ENCODE measurements at places on chromosomes 12 and 14.
A peak's percentile ranks its signal among the peaks of the same experiment; 100 is the strongest.

- DNase-seq: peak; percentile 66
Observed at GRCh38 chr14:90871605-90872233, 55.5 kb upstream of the TTC7B start.

- no peak for DNase-seq
Observed at GRCh38 chr14:106491851-106492250, 965.5 kb downstream of the TMEM121 start.

DNA sequence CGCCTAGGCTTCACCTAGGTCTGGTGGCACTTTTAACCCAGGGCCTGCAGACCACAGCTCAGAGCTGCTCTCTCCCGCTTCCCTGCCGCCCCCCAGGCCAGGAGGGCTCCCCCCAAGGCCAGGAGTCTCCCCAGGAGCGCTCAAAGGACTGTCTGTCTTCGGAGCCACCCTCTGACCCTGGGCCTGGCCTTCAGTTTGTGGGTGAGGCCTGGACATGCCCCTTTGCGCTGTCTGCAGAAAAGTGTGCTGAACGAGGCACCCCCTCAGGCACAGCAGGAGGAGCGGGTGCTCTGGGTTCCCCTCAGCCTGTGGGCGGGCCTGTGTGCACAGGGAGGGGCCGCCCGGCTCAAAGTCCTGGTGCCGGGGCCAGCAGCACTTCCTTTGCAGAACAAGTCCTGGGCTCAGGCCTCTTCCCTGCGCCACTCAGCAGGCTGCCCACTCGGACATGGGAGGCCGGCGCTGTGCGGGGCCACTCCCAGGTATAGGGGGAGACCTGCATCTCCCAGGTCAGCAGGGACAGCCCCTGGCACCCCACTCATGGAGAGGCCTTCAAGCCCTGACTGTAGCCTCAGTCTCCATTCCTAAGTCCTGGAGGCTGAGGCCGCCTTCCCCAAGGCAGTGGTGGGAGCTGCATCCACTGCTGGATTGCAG is 14.3 kb downstream of the DEGS2 start:
- no peak for DNase-seq

DNA sequence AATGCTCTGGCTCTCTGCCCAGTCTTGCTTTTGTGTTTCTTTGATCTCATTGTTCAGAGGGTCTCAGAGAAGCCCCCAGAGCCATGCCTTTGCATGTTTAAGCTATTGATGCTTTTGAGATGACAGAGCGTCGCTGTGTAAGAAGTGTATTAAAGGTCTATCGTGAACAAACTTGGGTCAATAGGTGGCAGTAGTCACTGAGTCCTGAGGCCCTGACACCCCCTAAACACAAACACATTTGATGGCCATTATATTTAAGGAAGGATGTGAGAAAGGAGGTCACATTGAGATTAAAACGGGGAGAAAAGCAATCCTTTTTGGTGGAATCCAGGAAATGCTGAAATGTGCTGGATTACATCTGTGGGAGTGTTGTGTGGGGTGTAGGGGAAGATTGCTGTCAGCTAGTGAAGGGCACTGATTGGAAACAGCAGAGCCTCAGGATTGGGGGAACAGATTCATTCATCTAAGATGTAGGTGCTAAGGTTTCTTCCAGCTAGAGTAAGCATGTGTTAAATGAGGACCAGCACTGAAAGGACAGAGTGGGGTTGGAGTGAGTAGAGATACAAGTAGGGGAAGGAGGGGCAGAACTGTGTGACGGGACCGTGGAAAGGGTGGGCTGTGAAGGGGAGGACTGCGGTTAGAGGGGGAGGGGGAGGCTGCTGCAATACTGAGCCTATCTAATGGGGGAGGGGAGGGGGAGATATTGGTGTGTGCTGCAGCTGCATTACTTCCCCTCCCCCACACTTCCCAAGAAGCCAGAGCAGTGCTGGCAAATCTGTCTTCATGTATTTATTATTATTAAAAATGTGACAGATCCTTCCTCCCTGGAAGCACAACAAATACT is 12.7 kb downstream of the NGDN start:
- DNase-seq: no peak

GRCh38 chr12:87441511-87441910 is 587.7 kb downstream of the C12orf50 start:
- DNase-seq: no peak

DNA sequence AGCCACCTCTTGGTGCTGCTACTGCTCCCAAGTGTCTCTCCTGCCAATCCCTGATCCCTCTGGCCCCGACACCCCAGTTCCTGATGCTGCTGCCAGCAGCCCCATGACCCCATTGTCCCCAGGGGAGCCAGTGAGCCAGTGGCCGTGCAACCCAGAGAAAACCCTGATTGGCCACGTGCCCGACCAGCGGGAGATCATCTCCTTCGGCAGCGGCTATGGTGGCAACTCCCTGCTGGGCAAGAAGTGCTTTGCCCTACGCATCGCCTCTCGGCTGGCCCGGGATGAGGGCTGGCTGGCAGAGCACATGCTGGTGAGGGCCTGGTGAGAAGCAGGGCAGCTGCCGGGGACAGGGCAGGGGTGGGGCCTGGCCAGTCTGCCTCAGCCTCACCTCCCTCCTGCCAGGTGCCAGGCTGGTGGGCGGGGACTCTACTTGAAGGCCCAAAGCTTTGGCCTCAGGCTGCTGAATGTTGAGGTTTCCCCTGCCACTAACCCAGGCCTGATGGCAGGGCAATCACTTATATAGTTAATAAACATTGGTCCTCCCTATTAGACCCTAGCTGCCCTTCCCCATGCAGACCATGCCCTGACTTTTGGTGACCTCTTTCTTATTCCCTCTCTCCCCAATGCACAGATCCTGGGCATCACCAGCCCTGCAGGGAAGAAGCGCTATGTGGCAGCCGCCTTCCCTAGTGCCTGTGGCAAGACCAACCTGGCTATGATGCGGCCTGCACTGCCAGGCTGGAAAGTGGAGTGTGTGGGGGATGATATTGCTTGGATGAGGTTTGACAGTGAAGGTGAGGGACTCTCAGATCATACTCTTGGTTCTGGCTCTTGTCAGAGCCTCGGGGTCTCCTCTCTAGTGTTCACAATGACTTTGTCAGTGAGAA is 5.1 kb downstream of the PCK2 start:
- no peak for DNase-seq

- DNase-seq: no peak
Observed at GRCh38 chr14:69845050-69845581, 34.1 kb upstream of the SMOC1 start.

DNA sequence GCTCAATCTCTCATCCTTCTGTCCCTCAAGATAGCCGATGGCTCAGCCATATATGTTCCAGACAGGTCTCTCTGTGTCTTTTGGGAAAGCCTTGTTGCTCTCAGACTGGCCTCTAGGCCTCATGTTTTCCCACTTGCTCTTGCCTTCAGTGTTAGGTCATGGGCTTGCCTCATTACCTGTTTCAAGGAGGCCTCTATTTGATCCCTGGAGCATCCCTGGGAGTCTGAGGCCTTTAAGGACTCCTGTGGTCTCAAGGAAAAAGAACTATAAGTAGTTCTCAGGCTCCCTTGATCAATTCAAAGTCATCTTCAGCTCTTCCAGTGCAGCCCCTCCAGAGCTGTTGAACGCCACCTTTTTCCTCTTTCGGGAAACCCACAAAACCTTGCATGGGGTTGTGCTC is 47.9 kb downstream of the NTF3 start:
- no peak for DNase-seq

- peak; percentile 90 for DNase-seq
Observed at GRCh38 chr12:1804545-1805332, 15.6 kb upstream of the LRTM2 start.

GRCh38 chr12:92136965-92137721 is 8.5 kb downstream of the BTG1 start:
- DNase-seq: peak; percentile 95

DNA sequence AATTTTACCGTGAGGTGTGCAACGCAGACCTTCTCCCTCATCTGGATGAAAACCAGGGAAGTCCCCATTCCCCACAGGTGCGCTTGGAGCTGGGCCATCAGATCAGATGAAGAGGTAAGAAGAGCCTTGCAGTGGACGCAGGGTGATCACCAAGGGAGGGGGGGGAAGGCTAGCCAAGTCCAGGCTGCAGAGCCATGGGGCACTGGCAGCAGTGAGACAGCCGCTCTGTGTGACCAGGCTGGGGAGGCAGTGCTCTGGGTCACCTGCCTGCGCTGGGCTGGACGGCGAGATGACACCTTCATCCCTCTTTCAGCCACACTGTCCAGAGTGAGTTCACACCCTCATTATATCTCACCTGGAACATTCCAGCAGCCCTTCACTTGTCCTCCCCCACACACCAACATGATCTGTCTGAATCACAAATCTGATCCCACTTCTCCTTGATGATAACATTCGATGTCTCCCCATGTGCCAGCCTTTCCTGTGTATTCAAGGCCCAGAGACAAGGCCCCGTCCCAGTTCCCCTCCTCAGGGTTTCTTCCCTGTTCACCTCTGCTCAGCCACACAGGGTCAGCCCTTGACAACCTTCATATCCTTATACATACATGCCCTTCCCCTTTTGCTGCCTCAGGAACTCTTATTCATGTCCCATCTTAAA is 65.9 kb upstream of the VASH1 start:
- DNase-seq: no peak

- DNase-seq: peak; percentile 88
Observed at GRCh38 chr12:104381731-104382480, 74.8 kb upstream of the CHST11 start.

DNA sequence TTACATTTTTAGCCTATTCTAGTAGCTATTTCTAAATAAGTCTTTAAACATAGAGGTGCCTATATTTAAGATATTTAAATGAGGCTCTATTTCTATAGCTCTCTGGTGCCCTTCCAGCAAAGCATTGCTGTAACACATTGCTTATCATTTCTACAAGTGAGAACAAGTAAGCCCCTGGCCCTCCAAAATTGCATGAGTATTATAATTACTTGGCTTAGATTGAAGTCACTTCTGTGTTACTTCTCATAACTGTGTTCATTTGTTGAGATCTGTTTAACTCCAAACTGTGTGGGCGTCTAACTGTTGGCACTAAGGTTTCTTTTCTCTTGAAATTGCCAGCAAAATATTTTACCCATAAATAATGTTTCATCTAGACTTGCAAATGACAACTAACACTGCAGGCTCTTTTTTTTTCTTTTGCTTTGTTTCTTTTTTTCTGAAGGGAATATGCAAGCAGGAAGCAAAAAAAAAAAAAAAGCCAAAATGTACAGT is 66.5 kb downstream of the DAD1 start:
- no peak for DNase-seq

- no peak for DNase-seq
Observed at GRCh38 chr12:126496201-126496600, 1431.0 kb downstream of the AACS start.

GRCh38 chr12:113019025-113019424 is 37.5 kb upstream of the DTX1 start:
- DNase-seq: peak; percentile 51

DNA sequence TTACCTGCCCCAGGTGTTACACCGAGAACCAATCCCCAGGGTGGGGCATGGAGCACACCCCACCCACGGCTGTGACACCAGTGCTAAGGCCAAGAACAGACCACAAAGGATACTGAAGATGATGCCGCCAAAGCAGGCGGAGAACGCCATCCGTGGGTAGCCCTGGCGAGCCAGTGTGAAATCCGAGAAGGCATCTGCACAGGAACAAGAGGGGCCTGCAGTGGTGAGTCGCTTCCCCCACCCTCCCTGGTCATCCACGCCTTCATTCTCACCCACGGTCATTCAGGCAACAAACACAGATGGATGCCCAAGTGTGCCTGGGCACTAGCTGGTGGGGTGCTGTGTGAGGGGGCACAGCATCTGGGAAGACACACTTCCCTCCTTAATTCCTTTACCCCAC is 28.5 kb downstream of the SLC8B1 start:
- DNase-seq: no peak

DNA sequence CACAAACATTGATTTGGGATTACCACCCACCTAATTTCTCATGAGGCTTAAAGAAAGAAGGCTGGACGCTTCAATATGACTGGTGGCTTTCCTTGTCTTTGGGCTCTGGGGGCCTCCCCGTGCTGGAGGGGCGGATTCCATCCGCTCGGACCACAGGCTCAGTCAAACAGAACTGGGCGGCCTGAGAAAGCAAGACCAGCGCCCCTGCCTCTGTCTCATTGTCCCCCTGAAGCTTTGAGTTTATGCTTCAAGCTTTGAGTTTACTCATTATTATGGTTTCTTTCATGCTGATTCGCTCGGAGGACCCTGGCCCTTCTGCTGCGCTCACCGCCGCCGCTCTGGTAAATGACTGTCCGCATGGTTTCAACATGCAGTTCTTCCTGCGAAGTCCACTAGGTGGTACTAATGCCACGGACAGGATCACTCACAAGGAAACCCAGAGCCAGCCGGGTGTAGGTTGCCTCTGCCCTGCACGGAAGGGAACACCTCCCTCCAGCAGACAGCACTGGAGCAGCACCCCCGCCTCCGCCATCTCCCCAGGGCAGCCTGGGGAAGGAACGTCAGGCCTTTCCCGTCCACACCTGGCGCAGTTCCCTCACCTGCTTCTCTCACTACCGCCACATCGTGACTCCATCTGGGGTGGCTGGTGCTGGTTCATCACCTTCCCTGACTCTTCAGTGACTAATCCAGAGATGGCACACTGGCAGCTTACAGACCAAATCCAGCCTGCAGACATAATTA is 13.2 kb upstream of the TIGAR start:
- DNase-seq: peak; percentile 66

GRCh38 chr12:132450418-132451171 is 39.4 kb upstream of the FBRSL1 start:
- DNase-seq: no peak

DNA sequence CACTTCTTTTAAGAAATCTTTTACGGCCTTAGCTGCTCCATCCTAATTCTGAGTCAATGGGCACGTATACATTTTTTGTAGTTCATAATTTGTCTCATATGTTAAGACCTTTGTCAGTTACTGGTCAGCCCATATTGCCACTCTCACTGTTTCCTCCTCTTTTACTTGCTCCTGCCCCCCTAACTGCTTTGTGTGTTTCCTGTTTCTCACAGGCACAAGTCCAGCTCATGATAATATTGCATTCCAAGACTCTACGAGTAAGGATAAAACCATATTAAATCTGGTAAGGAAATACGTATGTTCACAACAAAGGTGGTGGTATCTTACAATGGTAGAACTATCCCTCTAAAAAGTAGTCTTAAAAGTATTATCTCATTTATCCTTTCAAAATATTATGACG is 111.7 kb downstream of the DNAI7 start:
- DNase-seq: no peak

GRCh38 chr14:35020713-35021112 is 25.4 kb upstream of the FAM177A1 start:
- DNase-seq: no peak

GRCh38 chr12:10214136-10214894 is 1.6 kb downstream of the GABARAPL1 start:
- peak; percentile 71 for DNase-seq

DNA sequence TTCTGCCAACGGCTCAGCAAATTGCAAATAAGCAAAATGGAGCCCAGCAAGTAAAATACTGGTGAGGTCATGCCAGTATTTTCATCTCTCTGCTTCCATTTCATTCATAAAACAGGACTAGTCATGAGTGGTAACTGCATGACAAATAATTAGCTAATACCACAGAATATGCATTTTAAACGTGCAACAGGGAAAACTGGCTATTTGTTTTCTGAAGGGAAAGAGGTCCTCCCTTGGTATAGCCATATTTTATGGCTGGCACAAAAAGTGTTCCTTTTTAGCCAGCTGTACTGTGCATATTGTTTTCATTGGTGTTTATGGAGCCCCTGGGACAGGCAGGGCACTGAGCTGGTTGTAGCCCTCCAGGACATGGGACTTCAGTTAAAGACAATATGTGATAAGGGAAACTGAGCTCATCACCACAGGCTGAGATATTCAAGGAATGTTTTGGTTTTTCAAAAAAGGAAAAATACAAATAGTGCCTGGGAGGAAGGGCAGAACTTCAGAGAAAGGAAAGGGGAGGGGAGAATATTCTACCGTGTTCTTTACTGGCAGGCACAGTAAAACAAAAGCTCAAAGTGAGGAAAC is 26.1 kb upstream of the FOXN3 start:
- no peak for DNase-seq

Data from fibroblast of the aortic adventitia (primary cell).